ENCODE measurements at places on chromosomes 12 and 14.

DNA sequence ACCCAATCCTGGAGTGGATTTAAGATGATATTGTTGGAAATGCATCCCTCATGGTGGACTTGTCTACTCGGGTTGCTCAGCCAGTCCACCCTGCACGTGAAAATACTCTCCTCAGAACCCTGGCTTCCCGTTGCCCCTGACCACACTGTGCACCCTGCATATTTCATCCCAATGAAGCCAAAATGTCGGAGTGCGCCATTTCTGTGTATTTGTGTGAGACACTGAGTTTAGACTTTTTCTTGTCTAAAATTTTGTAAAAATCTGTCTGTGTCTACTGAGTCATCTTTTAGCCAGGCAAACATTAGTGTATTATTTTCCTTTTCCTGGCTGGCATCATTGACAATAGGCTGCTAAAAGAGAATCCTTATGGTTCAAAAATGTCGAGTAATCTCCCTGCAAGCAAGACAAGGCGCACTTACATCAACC, 485 bp upstream of the PNMA1 start:
- no peak overlapping the region for H3K27ac ChIP-seq
- H3K36me3 ChIP-seq, result no peaks in the 10 kb centered on the region
- H3K4me1 ChIP-seq, result peaks cover 9% of the 10 kb centered on the region
- no peaks in the 10 kb centered on the region for H3K27me3 ChIP-seq

GRCh38 chr12:104611671-104612070, 154.9 kb downstream of the CHST11 start:
- no peak for DNase-seq
- no peaks in the 10 kb centered on the region for H3K36me3 ChIP-seq
- H3K27ac ChIP-seq, result no peak overlapping the region
- H3K4me3 ChIP-seq, result no peak overlapping the region

DNA sequence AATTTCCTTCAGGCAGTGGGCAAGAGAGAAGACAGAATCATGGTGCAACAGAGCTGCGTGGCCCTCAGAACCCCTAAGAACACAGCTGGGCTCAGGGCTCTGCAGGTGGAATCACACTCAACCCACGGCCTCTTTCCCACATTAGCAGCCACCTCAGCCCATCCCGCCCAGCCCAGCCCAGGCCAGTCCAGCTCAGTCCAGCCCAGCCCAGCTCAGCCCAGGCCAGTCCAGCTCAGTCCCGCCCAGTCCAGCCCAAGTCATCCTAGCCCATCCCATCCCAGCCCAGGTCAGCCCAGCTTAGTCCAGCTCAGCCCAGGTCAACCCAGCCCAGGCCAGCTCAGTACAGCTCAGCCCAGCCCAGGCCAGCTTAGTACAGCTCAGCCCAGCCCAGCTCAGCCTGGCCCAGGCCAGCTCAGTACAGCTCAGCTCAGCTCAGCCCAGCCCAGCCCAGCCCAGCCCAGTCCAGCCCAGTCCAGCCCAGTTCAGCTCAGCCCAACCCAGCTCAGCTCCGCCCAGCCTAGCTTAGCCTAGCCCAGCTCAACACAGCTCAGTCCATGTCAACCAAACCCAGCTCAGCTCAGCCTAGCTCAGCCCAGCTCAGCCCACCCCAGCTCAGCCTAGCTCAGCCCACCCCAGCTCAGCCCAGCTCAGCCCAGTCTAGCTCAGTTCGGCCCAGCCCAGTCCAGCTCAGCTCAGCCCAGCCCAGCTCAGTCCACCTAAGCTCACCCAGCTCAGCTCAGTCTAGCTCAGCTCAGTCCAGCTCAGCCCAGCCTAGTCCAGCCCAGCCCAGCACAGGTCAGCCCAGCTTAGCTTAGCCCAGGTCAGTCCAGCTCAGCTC, 183.1 kb downstream of the TMEM121 start:
- H3K27me3 ChIP-seq, result no peaks in the 10 kb centered on the region
- no peak overlapping the region for H3K27ac ChIP-seq
- H3K4me3 ChIP-seq, result no peak overlapping the region
- H3K36me3 ChIP-seq, result no peaks in the 10 kb centered on the region
- no peaks in the 10 kb centered on the region for H3K4me1 ChIP-seq

DNA sequence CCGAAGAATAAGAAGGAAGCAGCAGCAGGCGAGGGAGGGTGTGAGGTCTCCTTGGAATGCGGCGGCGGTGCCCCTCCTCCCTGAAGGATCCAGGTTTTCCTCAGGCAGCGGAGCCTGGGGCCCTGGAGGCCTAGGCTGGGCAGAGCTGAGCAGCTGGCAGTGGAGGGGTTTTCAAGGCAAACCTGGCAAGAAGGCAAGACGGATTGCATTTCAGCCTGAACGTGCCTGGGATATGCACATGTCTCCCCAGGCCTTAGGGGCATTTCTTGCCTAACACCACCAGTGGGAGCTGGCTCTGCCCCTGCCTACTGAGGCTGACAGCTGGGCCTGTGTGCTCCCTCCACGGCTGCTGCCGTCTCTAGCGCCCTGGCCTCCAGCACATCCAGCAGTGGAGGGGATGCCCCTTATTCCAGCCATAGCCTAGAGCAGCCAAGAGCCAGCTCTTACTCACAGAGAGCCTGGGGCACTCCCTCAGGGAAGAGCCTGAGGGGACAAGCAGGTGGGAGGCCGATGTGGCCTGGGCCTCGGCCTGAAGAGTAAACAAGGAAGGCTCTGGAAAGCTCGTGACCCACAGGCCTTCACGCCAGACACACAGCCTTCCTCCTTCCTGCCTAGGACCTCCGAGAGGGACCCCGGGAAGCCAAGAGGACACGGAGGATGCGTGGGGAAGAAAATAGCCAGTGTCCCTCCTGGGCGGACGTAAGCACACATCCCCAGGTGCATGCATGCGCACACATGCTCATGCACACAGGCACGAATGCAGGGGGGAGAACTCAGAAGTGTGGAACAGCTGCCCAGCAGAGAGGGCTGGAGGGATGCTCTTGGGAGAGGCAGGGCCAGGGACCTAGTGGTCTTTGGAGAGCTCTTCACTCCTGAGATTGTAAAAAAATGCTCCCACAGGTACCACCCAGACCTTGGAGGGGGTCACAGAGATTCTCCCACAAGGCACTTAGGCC, 23.0 kb upstream of the EIF2B2 start:
- no peaks in the 10 kb centered on the region for H3K36me3 ChIP-seq
- H3K27ac ChIP-seq, result peak overlapping the region; percentile 22
- H3K4me3 ChIP-seq, result no peak overlapping the region
- DNase-seq, result peak; percentile 92
- peaks cover 25% of the 10 kb centered on the region for H3K4me1 ChIP-seq

- peaks cover 4% of the 10 kb centered on the region for H3K4me1 ChIP-seq
- no peaks in the 10 kb centered on the region for H3K27me3 ChIP-seq
These were observed 575 bp downstream of the TRAF3 start for GRCh38 chr14:102777711-102778337.

- H3K4me3 ChIP-seq, result no peak overlapping the region
- H3K36me3 ChIP-seq, result no peaks in the 10 kb centered on the region
- H3K27me3 ChIP-seq, result no peaks in the 10 kb centered on the region
- no peak for DNase-seq
- peaks cover 9% of the 10 kb centered on the region for H3K4me1 ChIP-seq
These were observed 844.0 kb upstream of the LRFN5 start for GRCh38 chr14:40762685-40763084.

DNA sequence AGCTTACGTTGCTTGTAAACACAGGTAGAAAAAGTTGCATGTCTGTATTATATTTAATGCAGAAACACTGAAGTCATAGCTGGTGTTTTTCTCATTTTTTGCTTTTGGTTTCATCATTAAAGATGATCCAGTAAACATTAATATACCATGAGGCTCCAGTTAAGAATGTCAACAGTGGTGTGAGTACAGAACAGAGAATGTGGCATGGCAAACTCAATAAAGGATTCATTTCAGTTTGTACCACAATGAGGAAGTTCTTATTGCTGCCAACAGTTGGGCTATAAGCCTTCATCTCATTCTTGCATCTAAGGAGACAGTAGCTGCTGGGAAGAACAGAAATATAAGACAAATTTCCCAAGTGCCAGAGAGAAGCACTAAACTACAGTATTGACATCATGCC, 72.1 kb upstream of the ST8SIA1 start:
- H3K36me3 ChIP-seq, result no peaks in the 10 kb centered on the region
- no peak for DNase-seq
- no peaks in the 10 kb centered on the region for H3K27me3 ChIP-seq
- H3K4me3 ChIP-seq, result no peak overlapping the region
